Right lobe of liver (tissue), 6 donors: ENCODE measurements at places on chromosomes 2 and 18. TPM values are rescaled to one million over a fixed set of nuclear protein-coding genes. Genes with fewer than 3 reads are reported as not detected.

The HOXD12 gene
- not detected for total RNA-seq

The GPBAR1 gene
- 0.70 TPM for total RNA-seq

DNA sequence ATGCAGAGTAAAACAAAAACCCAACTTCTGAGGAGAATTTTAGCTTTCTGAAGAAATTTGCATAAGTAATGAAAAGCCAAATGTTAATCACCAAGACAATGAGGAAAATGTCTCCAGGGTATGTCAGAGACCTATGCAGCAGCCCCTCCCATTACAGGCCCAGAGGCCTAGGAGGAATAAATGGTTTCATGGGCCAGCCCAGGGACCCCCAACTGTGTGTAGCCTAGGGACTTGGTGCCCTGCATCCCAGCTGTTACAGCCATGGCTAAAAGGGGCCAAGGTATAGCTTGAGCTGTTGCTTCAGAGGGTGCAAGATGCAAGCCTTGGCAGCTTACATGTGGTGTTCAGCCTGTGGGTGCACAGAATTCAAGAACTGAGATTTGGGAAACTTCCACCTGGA lies 1256.9 kb upstream of the PIK3C3 start:
- DNase-seq = no peak

The SRD5A2 gene
- 2.7 TPM for total RNA-seq

The NFU1 gene
- 26.1 TPM for total RNA-seq

The UGT1A5 gene
- total RNA-seq = 4.7 TPM
